HFFc6 (cell line): ENCODE measurements at places on chromosomes 2 and 18. TPM values are rescaled to one million over a fixed set of nuclear protein-coding genes. Genes with fewer than 3 reads are reported as not detected.

- no peak overlapping the region for H3K27ac ChIP-seq
- peaks cover 10% of the 10 kb centered on the region for H3K4me1 ChIP-seq
- H3K36me3 ChIP-seq, result peaks cover 22% of the 10 kb centered on the region
- H3K4me3 ChIP-seq, result no peak overlapping the region
These were observed 109.1 kb upstream of the GLI2 start for GRCh38 chr2:120626566-120626965.

Gene RELCH
- 30.0 to 30.7 TPM (median 30.6 TPM) in 3 replicates for total RNA-seq

Gene NXPH2
- total RNA-seq, result not detected in 3 replicates

DNA sequence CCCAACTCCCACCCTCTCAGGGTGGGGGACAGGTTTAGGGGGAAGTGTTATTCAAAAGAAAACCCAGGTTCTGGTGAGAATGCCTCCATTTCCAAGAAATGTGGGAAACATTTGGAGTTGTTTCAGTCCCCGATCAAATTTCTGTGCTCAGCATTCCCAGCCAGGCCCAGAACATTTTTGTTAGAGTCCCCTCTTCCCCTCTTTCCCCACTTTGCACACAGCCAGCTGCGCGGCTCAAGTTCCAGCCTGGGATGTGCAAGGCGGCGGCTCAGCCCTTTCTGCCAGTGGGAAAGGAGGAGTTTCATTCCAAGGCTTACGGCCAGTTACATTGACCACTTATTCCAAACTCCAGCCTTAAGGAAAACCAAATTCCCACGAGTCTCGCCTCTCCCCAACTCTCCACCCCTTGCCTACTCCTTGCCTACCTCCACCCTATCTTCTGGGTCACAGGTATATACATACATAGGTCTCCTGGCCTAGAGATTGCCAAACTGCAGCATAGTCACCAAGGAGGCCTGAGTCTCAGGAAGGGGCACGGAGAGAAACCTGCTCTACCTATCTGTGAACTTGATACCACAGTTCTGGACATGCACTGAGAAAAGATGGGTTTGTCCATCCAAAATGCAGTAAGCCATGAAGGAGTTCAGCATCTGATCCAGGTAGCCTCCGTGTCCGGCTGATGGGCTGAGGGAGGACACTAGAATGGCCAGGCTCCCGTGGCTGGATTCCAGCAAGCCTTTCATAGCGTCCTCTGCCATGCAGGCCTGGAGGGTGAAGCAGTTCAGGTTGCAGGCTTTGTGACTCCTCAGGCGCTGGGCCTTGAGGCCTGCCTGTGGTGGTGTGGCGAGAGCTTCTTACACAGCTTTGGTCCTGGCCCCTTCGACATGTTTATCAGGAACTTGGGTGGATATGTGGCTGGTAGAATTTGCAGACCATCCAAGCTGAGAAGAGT lies 154.5 kb downstream of the ZFP36L2 start:
- no peak overlapping the region for H3K4me3 ChIP-seq
- H3K36me3 ChIP-seq, result no peaks in the 10 kb centered on the region; the same call in 1 of the 2 replicates
- H3K27me3 ChIP-seq, result no peaks in the 10 kb centered on the region; the same call in none of the 2 replicates
- H3K27ac ChIP-seq, result peak overlapping the region; percentile 40; the same call in 1 of the 2 replicates

DNA sequence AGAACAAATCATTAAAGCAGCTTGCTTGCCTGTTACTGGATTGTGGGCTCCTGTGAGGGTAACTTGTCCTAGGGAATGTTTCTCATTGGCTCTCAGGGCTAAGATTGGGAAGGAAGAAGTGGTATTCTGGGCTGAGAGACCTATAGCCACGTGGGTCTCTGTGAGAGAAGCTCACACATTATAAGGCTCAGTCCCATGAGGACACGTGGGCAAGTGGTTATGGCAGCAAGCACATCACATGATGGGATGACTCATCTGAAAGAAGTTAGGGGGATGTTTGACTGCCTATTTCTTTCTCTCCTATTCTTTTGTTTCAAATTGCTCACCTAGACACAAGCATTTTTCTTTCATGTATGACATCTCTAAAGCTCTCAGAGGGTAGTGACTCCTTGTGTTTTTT lies 418.0 kb upstream of the ST6GAL2 start:
- H3K4me1 ChIP-seq, result no peaks in the 10 kb centered on the region
- no peak overlapping the region for H3K4me3 ChIP-seq
- H3K36me3 ChIP-seq, result no peaks in the 10 kb centered on the region
- DNase-seq, result no peak
- no peak overlapping the region for H3K27ac ChIP-seq

GRCh38 chr2:68839260-68839833 lies 31.9 kb downstream of the BMP10 start:
- no peak overlapping the region for H3K27ac ChIP-seq
- H3K27me3 ChIP-seq, result peaks cover 1% of the 10 kb centered on the region; the same call in 1 of the 2 replicates
- H3K4me3 ChIP-seq, result no peak overlapping the region
- DNase-seq, result no peak

DNA sequence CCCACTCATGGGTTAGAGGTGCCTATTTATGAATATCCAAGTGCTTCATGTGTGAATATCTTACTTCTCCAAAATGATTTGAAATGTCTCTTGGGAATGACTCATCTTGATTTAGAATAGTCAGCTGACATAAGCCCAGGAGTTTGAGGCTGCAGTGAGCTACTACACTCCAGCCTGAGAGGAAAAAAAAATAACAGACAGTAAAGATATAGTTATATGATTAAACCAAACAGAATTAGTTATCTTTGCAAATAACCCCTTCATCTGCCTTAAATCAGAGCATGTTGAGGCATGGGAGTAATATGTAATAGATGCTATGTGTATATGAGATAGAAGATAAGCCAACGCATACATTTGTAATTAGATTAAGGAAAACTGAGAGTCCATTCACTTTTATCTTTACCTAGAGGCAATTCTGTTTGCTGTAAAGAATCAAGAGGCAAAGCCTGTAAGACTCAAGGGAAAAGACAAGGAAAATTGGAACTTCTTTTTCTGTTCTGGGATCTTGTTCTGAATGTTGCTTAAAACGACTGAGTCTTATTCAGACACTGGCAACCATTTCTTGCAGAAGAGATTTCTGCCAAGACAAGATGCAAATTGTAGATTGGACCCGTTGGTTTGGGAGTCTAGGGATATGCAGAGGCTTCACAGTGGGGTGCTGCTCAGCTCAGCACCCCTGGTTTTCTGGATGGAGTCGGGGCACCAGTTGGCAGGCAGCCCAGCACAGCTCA lies 104.4 kb downstream of the LIPG start:
- no peak for DNase-seq
- no peaks in the 10 kb centered on the region for H3K4me1 ChIP-seq
- no peak overlapping the region for H3K27ac ChIP-seq
- H3K4me3 ChIP-seq, result no peak overlapping the region
- H3K36me3 ChIP-seq, result no peaks in the 10 kb centered on the region

DNA sequence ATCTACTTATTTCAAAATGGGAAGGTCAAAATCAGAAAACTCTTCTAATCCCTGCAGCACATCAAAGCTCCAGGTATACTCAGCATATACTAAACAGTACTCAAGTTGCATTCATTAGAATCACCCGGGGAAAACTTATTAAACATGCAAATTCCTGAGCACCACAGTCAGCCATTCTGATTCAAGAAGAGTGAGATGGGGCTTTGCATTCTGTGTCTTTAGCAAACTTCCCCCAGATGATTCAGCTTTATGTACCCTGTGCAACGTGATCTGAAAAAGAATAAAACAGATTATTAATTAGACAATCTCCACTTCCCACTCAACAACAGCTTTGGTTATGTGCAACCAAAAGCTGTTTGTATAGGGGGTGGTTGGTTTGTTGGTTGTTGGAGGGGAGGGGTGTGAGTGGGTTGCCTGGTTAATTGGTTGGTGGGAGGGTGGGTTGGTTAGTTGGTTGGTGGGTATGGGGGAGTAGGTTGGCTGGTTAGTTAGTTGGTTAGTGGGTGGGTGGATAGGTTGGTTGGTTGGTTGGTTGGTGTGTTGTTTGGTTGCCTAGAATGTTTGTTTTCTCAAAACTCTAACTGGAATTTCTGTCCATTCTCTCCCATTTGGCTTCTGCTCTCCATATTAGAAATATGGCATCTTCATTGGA lies 112.5 kb upstream of the AGAP1 start:
- H3K27ac ChIP-seq, result no peak overlapping the region
- H3K36me3 ChIP-seq, result no peaks in the 10 kb centered on the region
- H3K4me1 ChIP-seq, result no peaks in the 10 kb centered on the region
- no peak overlapping the region for H3K4me3 ChIP-seq

Gene TLX2
- total RNA-seq, result 0.17 to 0.58 TPM (median 0.21 TPM) in 3 replicates

- H3K27ac ChIP-seq, result no peak overlapping the region
- no peak overlapping the region for H3K4me3 ChIP-seq
- H3K27me3 ChIP-seq, result no peaks in the 10 kb centered on the region; the same call in 1 of the 2 replicates
- no peak for DNase-seq
These were observed 32.2 kb downstream of the MAIP1 start for GRCh38 chr2:199987586-199987985.

Gene SERPINB12
- not detected in 3 replicates for total RNA-seq

Gene B3GNT7
- 0.10 to 0.15 TPM in 2 of 3 replicates, not detected in the other for total RNA-seq

Gene LYG2
- not detected in 3 replicates for total RNA-seq

DNA sequence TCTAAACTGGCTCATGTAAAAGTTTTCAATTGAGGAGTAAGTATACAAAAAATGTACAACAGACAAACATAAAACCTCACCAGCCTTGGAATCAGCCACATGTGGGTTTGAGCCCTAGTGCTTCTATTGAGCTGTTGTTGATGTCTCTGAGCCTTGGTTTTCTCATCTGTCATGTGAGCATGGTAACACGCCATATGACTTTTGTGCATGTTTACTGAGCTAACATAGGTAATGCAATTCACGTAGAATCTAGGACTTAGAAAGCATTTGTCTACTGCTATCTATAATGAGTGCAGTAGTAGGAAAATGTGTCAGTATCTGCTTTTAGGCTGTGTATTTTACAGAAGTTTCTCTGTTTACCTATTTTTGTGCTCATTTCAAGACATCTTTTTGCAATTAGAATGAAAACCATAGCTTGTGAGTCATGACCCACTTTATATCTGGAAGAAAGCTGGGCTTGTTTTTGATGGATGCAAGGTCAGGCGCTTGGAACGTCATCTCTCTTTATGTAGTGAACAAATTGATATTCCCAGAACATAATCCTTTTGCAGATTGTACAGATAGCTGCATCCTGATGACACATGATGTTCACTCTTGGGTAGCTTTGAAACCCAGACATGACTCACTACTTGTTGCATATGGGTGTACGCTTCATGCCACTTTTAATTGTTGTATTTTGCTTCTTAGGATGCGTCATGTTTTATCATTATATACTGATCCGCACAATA lies 94.3 kb downstream of the RNF144A start:
- H3K4me1 ChIP-seq, result no peaks in the 10 kb centered on the region
- H3K27me3 ChIP-seq, result peaks cover 2% of the 10 kb centered on the region; the same call in 1 of the 2 replicates
- H3K4me3 ChIP-seq, result no peak overlapping the region
- peak; percentile 41 for DNase-seq
- no peak overlapping the region for H3K27ac ChIP-seq

DNA sequence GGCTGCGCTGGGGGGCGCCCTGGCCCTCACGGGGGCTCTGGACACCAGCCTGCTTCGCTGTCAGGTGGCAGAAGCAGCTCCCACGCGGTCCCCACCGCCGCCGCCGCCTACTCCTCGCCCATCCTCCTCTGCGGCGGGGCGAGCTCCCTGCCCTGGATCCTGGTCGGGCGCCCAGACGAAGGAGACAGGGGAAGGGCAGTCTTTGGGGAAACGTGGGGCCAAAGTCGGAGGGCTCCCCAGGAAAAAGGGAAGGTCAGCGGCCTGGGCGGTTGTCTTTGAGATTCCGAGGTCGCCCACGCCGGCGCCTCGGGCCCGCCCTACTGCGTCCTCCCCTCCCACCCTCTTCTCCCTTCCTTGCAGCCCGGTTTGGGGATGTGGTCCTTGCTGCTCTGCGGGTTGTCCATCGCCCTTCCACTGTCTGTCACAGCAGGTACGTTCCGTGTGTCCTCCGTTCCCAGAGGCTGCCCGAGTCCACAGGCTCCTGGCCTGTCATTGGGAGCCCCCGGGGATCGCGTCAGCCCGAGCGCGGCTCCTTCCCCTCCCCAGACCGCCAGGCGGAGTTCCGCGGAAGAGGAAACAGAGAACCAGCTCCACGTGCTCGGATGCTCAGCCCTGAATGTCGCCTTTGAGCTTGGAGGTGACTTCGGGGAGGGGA lies 800 bp downstream of the IL1RL2 start:
- H3K36me3 ChIP-seq, result 0 out of 2 replicates have a peak, but pooled peaks cover 3% of the 10 kb centered on the region
- peaks cover 6% of the 10 kb centered on the region; the same call in 1 of the 2 replicates for H3K27me3 ChIP-seq
- H3K4me1 ChIP-seq, result peaks cover 27% of the 10 kb centered on the region
- DNase-seq, result no peak
- peak overlapping the region; percentile 68 for H3K4me3 ChIP-seq

DNA sequence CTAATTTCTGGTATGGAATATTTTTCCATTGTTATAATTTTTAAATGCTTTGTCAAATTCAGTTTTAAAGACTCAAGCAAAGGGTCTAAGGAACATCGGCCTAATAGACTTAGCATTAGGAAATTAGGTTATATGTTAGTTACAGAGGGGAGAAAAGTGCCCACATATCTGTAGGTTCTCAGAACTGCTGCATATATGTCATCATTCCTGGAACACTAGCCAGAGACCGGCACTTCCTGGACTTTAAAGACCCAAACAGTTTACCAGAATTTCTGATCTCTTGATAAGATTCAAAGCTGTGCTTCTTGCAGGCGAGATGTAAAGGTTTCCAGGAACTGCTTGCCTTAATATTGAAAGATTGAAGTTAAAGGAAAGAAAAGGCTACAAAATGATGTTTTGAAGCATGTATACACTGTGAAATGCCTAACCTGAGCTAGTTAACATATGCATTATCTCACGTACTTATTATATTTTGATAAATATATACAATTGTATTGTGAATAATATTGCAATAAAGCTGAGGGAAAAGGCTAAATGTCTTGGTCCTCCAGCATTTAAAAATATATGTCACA lies 993.6 kb downstream of the LRP1B start:
- no peak for DNase-seq
- no peak overlapping the region for H3K4me3 ChIP-seq
- H3K36me3 ChIP-seq, result no peaks in the 10 kb centered on the region
- no peak overlapping the region for H3K27ac ChIP-seq

DNA sequence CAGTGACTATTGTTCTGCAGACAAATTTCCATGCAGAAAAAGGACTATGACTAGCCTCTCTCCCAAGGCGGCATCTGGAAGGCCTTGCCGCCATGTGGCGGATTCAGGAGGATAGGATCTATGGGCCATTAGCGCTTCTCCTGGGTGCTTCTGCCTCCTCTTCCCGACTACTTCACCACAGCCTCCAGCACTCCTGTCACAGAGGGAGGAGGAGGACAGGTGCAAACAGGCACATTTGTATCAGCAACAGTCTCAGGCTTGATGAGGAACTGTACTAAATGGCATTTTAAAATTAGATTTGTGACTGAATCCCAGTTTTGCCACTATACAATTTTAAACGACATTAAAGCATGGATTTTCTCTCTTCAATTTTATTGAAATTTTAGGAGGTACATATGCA lies 114.9 kb downstream of the NOL10 start:
- peaks cover 43% of the 10 kb centered on the region for H3K36me3 ChIP-seq
- peaks cover 23% of the 10 kb centered on the region for H3K4me1 ChIP-seq
- DNase-seq, result no peak
- no peak overlapping the region for H3K4me3 ChIP-seq

GRCh38 chr2:56148825-56149224 lies 35.0 kb upstream of the CCDC85A start:
- no peak overlapping the region for H3K4me3 ChIP-seq
- no peaks in the 10 kb centered on the region for H3K36me3 ChIP-seq
- no peak for DNase-seq
- H3K27ac ChIP-seq, result no peak overlapping the region

- no peak overlapping the region for H3K4me3 ChIP-seq
- peaks cover 5% of the 10 kb centered on the region for H3K36me3 ChIP-seq
These were observed 42.3 kb downstream of the BOLA3 start for GRCh38 chr2:74105413-74105812.

- peak overlapping the region; percentile 89 for H3K4me3 ChIP-seq
- H3K36me3 ChIP-seq, result peaks cover 5% of the 10 kb centered on the region; the same call in 1 of the 2 replicates
- DNase-seq, result peak; percentile 24
- peaks cover 1% of the 10 kb centered on the region; the same call in 1 of the 2 replicates for H3K27me3 ChIP-seq
These were observed 633 bp downstream of the KIAA1328 start for GRCh38 chr18:36829362-36830157.
